Thoracic aorta (tissue), 2 donors: ENCODE measurements at places on chromosomes 2 and 18.

- no peak overlapping the region for H3K27ac ChIP-seq
- H3K4me3 ChIP-seq: no peak overlapping the region
- H3K27me3 ChIP-seq: no peaks in the 10 kb centered on the region
Observed at GRCh38 chr2:164127971-164128527, 392.2 kb upstream of the FIGN start.

GRCh38 chr2:178954049-178954448 is 95.9 kb downstream of the CCDC141 start:
- no peaks in the 10 kb centered on the region for H3K27me3 ChIP-seq
- H3K27ac ChIP-seq: no peak overlapping the region
- no peak for DNase-seq
- no peaks in the 10 kb centered on the region for H3K36me3 ChIP-seq
- no peak overlapping the region for H3K4me3 ChIP-seq

GRCh38 chr2:18795906-18796305 is 206.5 kb upstream of the NT5C1B start:
- H3K4me3 ChIP-seq: no peak overlapping the region
- no peak overlapping the region for H3K27ac ChIP-seq
- peaks cover 10% of the 10 kb centered on the region for H3K4me1 ChIP-seq
- no peak for DNase-seq
- no peaks in the 10 kb centered on the region for H3K36me3 ChIP-seq
- no peaks in the 10 kb centered on the region for H3K27me3 ChIP-seq

DNA sequence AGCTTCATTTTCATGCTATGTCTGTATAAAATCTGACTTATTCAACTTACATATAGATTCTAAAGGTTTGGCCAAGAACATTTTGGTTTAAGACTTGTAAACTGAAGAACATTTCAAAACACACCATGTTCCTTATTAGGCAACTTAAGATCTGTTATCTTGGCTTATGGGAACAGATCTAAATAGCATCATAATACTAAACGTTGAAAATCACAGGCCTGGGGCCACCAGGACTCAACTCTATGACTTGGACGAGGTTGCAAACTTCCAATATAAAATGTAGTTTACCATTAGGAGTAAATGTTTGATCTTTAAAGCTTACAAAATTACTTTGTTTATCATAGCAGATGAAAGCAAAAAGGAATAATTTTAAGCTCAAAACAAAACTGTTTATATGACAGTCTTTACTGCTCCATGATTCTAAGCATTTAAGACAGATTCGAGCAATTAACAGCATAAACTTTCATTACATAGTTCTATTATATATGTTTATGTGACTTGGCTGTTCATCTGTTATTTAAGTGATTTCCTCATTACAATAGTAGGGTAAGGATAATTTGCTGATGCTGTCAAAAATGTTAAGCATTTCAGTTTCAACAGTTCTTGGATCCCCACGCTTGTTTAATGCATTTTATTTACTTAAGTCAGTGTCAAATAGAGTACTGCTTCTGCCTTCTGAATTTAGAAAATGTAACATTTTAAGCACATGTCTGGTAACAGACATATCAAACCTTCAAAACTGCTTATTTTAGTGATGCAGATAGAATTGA is 8.3 kb downstream of the TCF4 start:
- DNase-seq: no peak
- H3K4me1 ChIP-seq: peaks cover 11% of the 10 kb centered on the region

DNA sequence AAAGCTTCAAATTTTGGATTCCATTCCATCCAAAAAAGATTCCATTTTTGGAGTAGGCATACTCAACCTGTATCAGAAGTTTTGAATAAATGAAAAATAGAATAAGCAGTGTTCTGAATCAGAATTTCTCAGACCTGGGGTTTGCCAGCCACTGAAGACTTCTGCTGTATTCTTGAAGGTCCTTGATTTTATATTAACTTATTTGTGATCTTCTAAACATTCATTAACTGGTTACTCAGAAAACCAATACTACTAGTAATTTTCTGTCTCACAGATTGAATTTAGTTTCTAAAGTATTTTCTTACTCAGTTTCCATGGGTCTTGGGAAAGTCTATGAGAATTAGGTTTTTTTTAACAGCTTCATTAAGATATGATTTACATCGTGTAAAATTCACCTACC is 60.9 kb downstream of the RIF1 start:
- no peak for DNase-seq
- H3K36me3 ChIP-seq: peaks cover 27% of the 10 kb centered on the region
- no peaks in the 10 kb centered on the region for H3K27me3 ChIP-seq
- no peaks in the 10 kb centered on the region for H3K4me1 ChIP-seq
- H3K4me3 ChIP-seq: no peak overlapping the region

- no peaks in the 10 kb centered on the region for H3K27me3 ChIP-seq
- DNase-seq: no peak
- no peaks in the 10 kb centered on the region for H3K36me3 ChIP-seq
- no peak overlapping the region for H3K4me3 ChIP-seq
- H3K27ac ChIP-seq: no peak overlapping the region
Observed at GRCh38 chr2:167844714-167845530, 402.5 kb downstream of the STK39 start.

GRCh38 chr2:191115804-191116203 is 35.0 kb downstream of the STAT4 start:
- H3K4me3 ChIP-seq: no peak overlapping the region
- peaks cover 4% of the 10 kb centered on the region for H3K4me1 ChIP-seq
- no peaks in the 10 kb centered on the region for H3K36me3 ChIP-seq
- H3K27me3 ChIP-seq: no peaks in the 10 kb centered on the region
- DNase-seq: no peak

DNA sequence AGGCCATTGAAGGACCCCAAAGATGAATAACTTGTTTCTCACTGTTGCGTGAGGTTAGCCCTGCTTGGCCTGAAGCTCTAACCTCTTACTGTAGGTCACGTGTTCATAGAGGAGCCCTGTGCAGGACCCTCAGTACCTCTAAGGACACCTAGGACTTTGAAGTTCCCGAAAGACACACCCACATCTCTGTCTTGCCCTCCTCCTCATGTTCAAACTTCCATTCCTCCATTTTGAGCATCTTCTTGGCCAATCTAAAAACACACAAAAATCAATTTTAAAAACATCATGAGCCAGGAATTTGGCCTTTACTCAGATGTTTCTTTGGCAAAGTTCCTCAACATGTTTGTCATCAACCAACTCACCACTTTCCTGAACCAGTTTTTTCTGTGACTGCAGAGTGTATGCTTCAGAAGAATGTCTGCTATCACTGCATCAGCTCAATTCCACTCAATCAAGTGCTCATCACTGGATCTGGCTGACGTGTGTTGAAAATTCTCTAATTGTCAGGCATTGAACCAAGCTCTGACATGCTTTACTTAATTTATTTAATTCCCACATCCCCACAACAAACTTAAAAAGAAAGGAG is 101.6 kb downstream of the AP1S3 start:
- H3K27me3 ChIP-seq: no peaks in the 10 kb centered on the region
- no peak overlapping the region for H3K27ac ChIP-seq
- H3K4me1 ChIP-seq: peaks cover 37% of the 10 kb centered on the region
- H3K36me3 ChIP-seq: no peaks in the 10 kb centered on the region

DNA sequence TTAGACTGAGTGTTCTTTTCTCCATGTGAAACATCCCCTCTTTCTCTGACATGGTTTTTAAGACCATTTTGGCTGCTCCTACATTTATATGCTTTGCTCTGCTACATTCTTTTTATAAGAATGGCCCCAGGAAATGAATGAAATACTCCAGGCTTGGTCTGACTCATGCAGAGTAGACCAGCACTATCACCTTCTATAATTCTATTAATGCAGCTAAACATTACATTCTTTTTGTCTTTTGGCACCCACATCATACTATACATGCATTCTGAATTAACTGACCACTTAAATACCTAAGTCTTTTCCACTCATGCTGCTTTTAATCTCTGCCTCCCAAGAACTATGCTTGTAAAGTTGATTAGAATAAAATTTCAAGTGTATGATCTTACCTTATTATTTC is 94.1 kb downstream of the AAK1 start:
- DNase-seq: no peak
- H3K27me3 ChIP-seq: no peaks in the 10 kb centered on the region
- no peak overlapping the region for H3K4me3 ChIP-seq
- peaks cover 5% of the 10 kb centered on the region for H3K4me1 ChIP-seq

DNA sequence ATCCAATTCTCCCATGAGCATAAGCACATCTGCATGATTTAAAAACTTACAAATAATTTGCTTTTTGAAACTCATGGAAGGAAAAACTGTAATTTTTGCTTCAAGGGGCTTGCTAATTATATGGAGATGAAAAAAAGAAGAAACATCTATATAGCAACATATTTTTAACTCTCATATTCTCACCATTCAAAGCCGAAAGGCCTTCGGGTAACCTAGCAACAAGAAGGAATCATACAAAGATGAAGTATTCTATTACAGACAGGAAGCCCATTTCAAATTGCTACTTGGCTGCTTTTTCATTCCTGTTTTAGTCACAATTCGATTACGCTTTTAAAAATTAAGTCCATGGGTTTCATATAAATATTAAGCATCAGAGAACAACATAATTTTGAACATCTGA is 39.2 kb upstream of the RNU4ATAC start:
- peaks cover 7% of the 10 kb centered on the region for H3K4me1 ChIP-seq
- no peaks in the 10 kb centered on the region for H3K27me3 ChIP-seq
- H3K4me3 ChIP-seq: no peak overlapping the region

GRCh38 chr18:58275176-58275575 is 231.2 kb downstream of the NEDD4L start:
- H3K4me3 ChIP-seq: no peak overlapping the region
- no peaks in the 10 kb centered on the region for H3K36me3 ChIP-seq
- H3K27me3 ChIP-seq: no peaks in the 10 kb centered on the region
- no peaks in the 10 kb centered on the region for H3K4me1 ChIP-seq

GRCh38 chr2:109180786-109181185 is 51.8 kb downstream of the SH3RF3 start:
- peaks cover 16% of the 10 kb centered on the region for H3K4me1 ChIP-seq
- H3K36me3 ChIP-seq: no peaks in the 10 kb centered on the region
- no peak for DNase-seq
- no peak overlapping the region for H3K4me3 ChIP-seq
- no peak overlapping the region for H3K27ac ChIP-seq
- no peaks in the 10 kb centered on the region for H3K27me3 ChIP-seq

- H3K27me3 ChIP-seq: no peaks in the 10 kb centered on the region
Observed at GRCh38 chr2:69087912-69088240, 74.9 kb downstream of the ANTXR1 start.

GRCh38 chr2:45688479-45689298 is 37.2 kb downstream of the PRKCE start:
- no peaks in the 10 kb centered on the region for H3K36me3 ChIP-seq
- H3K27ac ChIP-seq: no peak overlapping the region
- no peak overlapping the region for H3K4me3 ChIP-seq
- no peak for DNase-seq
- H3K4me1 ChIP-seq: no peaks in the 10 kb centered on the region

- H3K4me3 ChIP-seq: no peak overlapping the region
- peaks cover 9% of the 10 kb centered on the region for H3K36me3 ChIP-seq
- H3K27ac ChIP-seq: peak overlapping the region; percentile 92
- H3K27me3 ChIP-seq: no peaks in the 10 kb centered on the region
- peaks cover 21% of the 10 kb centered on the region for H3K4me1 ChIP-seq
Observed at GRCh38 chr2:208318127-208318526, 52.1 kb downstream of the PIKFYVE start.

DNA sequence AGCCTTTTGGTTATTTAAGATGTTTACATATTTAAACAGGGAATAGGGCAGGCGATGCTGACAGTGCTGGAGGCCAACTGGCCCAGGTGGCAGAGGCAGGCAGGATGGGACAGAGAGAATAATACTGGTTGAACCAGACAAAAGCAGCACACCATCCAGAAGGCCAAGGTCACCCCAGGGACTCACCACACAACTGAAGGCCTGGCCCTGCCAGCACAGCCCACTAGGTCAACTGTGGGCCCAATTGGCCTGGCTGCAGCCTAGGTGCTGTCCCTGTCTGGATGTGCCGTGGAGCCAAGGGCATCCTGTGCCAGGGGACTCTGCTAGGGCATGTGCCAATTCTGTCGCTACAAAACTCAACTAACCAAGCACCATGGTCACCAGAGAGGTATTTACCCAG is 69.2 kb downstream of the RNF152 start:
- no peaks in the 10 kb centered on the region for H3K27me3 ChIP-seq
- no peaks in the 10 kb centered on the region for H3K36me3 ChIP-seq
- DNase-seq: no peak
- H3K4me3 ChIP-seq: no peak overlapping the region
- no peak overlapping the region for H3K27ac ChIP-seq

DNA sequence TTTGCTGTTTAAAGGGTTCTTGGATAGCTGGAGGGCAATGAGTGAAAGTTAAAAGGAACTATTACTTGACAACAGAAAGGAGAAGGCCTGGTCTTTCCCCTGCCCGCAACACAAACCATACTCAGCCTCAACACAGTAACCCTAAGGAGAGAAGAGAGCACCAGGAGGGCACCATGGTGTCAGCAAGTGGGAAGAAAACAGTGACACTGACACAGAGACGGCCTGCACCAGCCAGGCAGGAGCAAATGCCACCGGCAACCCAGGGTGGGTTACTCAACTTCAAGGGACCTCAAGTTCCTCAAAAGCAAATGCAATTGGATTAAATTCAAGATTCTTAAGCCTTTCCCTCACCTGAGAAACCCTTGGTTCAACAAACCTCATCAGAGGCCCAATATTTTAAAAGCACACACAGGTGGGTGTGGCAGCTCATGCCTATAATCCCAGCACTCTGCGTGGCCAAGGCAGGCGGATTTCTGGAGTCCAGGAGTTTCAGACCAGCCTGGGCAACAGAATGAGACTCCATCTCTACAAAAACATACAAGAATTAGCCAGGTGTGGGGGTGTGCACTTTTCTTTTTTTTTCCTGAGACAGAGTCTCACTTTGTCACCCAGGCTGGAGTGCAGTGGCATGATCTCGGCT is 52.3 kb downstream of the TFCP2L1 start:
- DNase-seq: no peak
- no peaks in the 10 kb centered on the region for H3K27me3 ChIP-seq

DNA sequence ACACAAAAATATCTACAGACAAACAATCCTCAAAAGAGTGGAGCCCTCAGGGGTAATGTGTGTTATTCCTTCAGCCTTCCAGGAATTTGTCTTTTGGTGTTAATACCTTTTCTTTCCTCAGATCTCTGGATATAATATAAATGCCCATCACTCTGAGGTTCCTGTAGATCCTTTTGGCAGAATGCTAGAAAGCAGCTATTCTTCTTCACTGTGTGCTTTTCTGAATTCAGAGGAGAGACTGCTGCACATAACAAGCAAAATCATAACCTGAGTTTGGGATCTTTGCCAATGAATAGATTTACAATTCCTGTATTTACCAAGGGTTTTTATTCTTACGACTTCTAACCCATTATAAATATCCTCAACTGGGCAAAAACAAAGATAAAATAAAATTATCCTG is 57.3 kb downstream of the KLF7 start:
- no peak overlapping the region for H3K4me3 ChIP-seq
- DNase-seq: no peak
- H3K36me3 ChIP-seq: peaks cover 11% of the 10 kb centered on the region
- H3K4me1 ChIP-seq: no peaks in the 10 kb centered on the region
- no peaks in the 10 kb centered on the region for H3K27me3 ChIP-seq
